ENCODE measurements at places on chromosomes 4 and X.

DNA sequence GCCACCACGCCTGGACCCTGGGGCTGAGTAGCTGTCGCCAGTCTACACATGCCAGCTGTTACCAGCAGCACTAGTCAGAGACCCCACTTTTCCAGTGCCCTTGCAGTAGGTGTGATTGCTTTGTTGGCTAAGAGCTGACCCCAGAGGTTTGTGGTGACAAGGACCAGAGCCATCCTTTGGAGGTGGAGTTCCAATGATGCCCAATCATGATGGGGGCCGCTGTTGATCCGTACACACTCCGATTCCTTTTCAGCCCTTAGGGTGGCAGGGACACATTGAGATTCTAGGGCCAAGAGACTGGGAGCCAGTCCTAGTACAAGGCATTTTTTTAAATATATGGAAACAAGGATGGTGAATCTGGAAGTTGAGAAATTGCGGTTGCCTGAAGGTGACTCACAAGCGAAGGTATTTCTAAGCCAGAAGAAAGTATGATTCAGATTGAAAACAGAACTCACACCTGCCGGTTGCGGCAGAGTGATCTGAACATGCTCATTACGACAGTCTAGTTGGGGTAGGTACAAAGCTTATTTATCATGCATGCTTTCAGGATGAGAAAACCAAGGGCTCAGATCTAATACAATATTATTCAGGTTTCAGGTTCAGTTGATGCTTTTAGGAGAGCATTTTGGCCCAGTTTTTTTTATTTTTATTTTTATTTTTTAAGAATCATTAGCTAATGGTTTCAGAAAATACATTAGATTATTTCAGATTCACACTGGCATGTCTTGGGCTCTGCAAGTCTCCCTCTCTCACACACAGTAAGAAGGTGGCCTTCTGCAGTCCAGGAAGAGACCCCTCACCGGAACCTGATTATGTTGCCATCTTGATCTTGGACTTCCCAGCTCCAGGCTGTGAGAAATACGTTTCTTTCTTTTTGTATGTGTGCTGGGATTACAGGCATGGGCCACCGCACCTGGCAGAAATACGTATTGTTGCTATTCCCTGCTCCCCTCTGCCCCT lies 43.4 kb downstream of the SHROOM2 start:
- no peak overlapping the region for H3K27ac ChIP-seq
- no peaks in the 10 kb centered on the region for H3K4me1 ChIP-seq
- H3K36me3 ChIP-seq: no peaks in the 10 kb centered on the region
- H3K27me3 ChIP-seq: no peaks in the 10 kb centered on the region
- no peak for DNase-seq

DNA sequence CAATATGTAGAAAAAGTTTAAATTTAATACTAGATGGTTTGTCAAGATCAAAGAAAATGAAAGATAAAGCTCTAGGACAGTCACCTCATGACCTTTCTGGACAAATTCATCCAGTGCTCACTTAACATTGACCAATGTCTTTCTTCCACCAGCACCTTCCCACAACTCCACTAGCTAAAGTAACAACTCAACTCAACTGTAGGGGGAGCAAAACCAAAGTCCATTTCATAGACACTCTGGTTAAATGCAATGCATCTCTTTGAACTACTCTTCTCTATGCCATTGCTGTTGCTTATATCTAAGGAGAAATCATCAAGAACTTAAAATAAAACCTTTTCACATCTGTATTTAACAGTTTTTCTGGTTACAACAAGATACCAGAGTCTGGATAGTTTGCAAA lies 25.1 kb downstream of the UGT2B4 start:
- DNase-seq: no peak
- no peaks in the 10 kb centered on the region for H3K4me1 ChIP-seq
- no peak overlapping the region for H3K4me3 ChIP-seq
- no peaks in the 10 kb centered on the region for H3K27me3 ChIP-seq

DNA sequence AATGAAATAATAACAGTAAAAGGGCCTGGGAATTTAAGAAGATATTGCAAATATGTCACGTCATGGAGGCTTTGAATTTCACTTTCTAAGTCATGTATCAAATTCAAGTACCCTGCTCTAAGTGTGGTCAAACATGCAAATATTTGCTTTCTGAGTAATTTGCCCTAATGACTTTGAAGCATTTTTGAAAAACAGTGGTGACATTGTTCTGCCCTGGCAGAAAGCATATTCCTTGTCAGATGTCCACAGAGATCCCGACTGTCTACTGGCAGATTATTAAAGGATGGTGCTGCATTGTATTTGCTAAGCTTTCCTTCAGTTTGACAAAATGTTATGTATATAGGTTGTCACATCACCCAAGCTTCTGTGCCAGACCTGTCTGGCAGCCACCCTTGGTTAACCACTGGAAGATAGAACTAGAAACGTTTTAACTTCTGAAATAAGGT lies 92.5 kb downstream of the ANK2 start:
- H3K4me3 ChIP-seq: no peak overlapping the region
- no peaks in the 10 kb centered on the region for H3K36me3 ChIP-seq
- no peak overlapping the region for H3K27ac ChIP-seq

DNA sequence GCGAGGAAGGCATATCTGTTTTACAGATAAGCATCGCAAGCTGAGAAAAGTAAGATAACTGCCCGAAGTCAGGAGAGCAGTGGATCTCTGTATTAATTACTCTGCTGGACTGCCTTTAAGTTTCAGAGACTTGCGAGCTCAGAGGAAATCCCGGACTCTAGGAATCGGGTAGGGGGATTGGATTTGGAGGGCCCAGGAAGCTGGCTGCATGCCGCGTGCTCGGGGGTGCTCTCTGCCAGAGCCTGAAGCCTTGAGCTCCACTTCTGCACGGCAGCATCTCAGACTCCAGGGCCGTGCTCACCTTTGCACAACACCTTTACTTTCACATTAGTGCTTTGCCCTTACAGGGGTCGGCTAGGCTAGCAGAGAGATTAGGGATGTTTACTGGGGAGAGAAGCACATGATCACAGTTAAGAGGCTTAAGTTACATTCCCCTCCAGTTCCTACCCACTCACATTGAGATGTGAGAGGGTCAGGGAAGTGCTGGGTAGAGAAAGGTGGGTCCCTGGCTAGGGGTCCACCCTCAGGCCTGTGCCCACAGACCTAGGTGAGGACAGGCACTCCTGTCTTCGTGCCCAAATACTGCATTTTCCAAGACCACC lies 57.0 kb downstream of the TRIML1 start:
- H3K27ac ChIP-seq: no peak overlapping the region
- peak overlapping the region; percentile 57 for H3K4me3 ChIP-seq
- H3K36me3 ChIP-seq: no peaks in the 10 kb centered on the region
- H3K4me1 ChIP-seq: peaks cover 17% of the 10 kb centered on the region

- no peaks in the 10 kb centered on the region for H3K4me1 ChIP-seq
- H3K4me3 ChIP-seq: no peak overlapping the region
- H3K27me3 ChIP-seq: no peaks in the 10 kb centered on the region
- H3K36me3 ChIP-seq: no peaks in the 10 kb centered on the region
Measured at GRCh38 chr4:85107553-85107952, 141.1 kb upstream of the WDFY3 start.

DNA sequence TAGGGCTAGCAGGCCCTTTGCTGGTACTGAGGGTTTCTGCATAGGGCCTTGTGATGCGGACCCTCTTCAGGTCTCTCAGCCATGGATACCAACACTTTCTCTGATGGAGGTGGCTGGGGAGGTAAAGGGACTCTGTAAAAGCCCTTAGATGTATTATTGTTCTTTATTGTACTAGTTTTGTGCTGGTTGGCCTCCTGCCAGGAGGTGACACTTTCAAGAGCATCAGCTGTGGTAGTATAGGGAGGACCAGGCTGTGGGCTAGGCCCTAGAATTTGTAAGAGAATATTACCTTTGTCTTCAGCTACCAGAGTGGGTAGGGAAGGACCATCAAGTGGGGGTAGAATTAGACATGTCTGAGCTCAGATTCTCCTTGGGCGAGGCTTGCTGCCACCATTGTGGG lies 936.3 kb downstream of the CENPC start:
- DNase-seq: no peak
- H3K27ac ChIP-seq: no peak overlapping the region
- no peaks in the 10 kb centered on the region for H3K36me3 ChIP-seq
- no peak overlapping the region for H3K4me3 ChIP-seq
- H3K4me1 ChIP-seq: no peaks in the 10 kb centered on the region

DNA sequence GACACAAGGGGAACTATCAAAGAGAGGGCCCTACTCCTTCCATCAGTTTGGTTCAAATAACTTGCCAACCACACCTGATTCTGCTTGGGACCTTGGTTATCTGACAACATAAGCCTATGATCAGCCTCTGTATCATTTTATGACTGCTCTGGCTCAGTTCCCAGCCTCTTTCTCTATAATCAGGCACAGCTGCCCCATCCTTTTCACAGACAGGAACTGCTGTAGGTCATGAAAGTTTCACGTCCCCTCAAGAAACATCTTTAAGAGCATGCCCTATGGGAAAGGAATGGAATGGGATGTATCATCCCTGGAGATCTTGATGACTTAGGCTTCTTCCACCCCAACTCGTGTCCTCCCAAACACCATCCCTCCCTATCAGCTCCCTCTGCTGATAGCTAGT lies 243.4 kb downstream of the AR start:
- no peaks in the 10 kb centered on the region for H3K27me3 ChIP-seq
- H3K36me3 ChIP-seq: no peaks in the 10 kb centered on the region
- DNase-seq: no peak
- H3K27ac ChIP-seq: no peak overlapping the region

DNA sequence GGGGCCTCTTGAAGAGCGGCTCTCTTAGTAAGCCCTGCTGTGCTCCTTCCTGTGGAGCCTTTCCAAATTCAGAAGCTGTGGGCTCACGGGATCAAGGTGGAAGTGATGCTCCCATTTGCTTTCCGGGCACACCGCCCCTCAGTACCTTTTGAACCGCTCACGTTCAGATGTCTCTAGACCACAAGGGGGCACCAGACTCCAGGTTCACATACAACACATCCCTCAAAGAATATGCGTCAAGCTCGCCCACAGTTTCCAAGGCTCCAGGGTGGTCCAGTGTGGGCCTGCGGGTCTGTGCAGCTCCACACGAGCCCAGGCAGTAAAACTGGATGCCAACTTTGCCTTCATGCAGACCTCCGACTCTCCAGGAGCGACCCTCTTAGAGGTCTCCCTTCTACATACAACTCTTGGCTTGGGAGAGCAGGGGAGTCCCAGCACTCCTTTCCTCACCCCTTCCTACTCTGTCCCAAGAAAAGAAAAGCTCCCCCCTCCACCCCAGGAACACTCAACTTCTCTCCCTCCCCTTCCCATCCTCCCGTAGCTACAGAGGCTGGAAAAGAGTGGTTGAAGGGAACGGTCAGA lies 11.0 kb downstream of the SUPT20HL1 start:
- H3K4me3 ChIP-seq: peak overlapping the region; percentile 37
- no peaks in the 10 kb centered on the region for H3K4me1 ChIP-seq
- peak; percentile 9 for DNase-seq
- H3K36me3 ChIP-seq: no peaks in the 10 kb centered on the region
- H3K27ac ChIP-seq: no peak overlapping the region

- no peaks in the 10 kb centered on the region for H3K36me3 ChIP-seq
- no peak for DNase-seq
- no peak overlapping the region for H3K4me3 ChIP-seq
- no peaks in the 10 kb centered on the region for H3K4me1 ChIP-seq
- H3K27ac ChIP-seq: no peak overlapping the region
Measured at GRCh38 chrX:107123750-107124149, 5.1 kb upstream of the RBM41 start.

DNA sequence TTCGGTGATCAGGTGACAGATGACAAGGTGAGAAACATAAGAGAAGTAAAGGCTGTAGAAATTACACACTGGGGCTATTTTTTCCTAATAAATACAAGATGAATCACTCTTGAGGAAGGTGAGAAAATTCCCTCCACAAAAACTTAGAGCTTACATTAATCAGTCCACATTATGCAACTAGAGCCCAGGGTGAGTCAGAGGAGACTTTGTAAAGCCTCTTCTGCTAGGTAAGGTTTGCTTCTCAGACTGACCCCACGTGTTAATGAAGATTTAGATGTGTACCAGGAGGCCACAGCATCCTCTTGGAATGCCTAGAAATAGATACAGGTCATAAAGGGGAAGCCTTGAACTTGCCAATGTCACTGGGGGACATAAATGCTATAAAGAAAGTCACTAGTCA lies 396.0 kb upstream of the SMIM31 start:
- no peak for DNase-seq
- no peak overlapping the region for H3K4me3 ChIP-seq
- H3K36me3 ChIP-seq: no peaks in the 10 kb centered on the region

GRCh38 chr4:56768763-56769162 lies 52.7 kb downstream of the SPINK2 start:
- H3K4me1 ChIP-seq: no peaks in the 10 kb centered on the region
- no peaks in the 10 kb centered on the region for H3K27me3 ChIP-seq
- H3K4me3 ChIP-seq: no peak overlapping the region
- no peak overlapping the region for H3K27ac ChIP-seq

GRCh38 chrX:96710031-96710430 lies 25.4 kb downstream of the DIAPH2 start:
- no peaks in the 10 kb centered on the region for H3K27me3 ChIP-seq
- no peak overlapping the region for H3K4me3 ChIP-seq
- H3K36me3 ChIP-seq: no peaks in the 10 kb centered on the region

DNA sequence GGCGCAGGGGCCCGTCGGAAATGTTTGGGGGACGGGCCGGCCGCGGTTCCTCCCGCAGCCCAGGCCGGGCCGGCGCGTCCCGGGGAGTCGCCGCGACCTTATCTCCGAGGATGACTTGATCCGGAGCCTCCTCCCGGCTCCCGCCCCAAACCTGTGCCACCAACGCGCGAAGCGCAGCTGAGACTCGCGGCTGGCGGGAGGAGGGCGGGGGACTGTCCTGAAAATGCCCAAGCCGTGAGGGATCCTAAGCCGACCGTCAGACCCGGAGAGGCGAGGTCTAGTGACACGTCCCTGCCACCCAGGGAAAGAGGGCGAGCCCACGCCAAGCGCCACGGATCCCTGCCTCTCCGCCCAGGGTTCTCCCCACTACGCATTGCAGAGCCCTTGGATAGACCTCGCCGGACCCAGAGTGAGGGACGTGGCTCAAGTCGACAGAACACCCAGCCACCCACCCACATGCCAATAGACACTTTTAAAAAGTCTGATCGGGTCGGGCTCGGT lies 26.9 kb downstream of the UTP14A start:
- no peaks in the 10 kb centered on the region for H3K4me1 ChIP-seq
- no peaks in the 10 kb centered on the region for H3K36me3 ChIP-seq
- peak overlapping the region; percentile 77 for H3K4me3 ChIP-seq
- H3K27me3 ChIP-seq: no peaks in the 10 kb centered on the region
- peak overlapping the region; percentile 35 for H3K27ac ChIP-seq

- no peak overlapping the region for H3K27ac ChIP-seq
- no peaks in the 10 kb centered on the region for H3K4me1 ChIP-seq
- DNase-seq: no peak
- no peak overlapping the region for H3K4me3 ChIP-seq
- H3K36me3 ChIP-seq: no peaks in the 10 kb centered on the region
Measured at GRCh38 chr4:10732235-10732913, 47.8 kb upstream of the CLNK start.

GRCh38 chrX:7202206-7202605 lies 54.3 kb upstream of the PUDP start:
- DNase-seq: no peak
- no peaks in the 10 kb centered on the region for H3K27me3 ChIP-seq
- H3K27ac ChIP-seq: no peak overlapping the region
- H3K4me1 ChIP-seq: no peaks in the 10 kb centered on the region
- no peaks in the 10 kb centered on the region for H3K36me3 ChIP-seq
